NCI-H1092 (cell line): ENCODE measurements at places on chromosomes 1 and 21.

- DNase-seq = no peak
Observed at GRCh38 chr1:147719029-147719698, 41.2 kb downstream of the GJA5 start.

DNA sequence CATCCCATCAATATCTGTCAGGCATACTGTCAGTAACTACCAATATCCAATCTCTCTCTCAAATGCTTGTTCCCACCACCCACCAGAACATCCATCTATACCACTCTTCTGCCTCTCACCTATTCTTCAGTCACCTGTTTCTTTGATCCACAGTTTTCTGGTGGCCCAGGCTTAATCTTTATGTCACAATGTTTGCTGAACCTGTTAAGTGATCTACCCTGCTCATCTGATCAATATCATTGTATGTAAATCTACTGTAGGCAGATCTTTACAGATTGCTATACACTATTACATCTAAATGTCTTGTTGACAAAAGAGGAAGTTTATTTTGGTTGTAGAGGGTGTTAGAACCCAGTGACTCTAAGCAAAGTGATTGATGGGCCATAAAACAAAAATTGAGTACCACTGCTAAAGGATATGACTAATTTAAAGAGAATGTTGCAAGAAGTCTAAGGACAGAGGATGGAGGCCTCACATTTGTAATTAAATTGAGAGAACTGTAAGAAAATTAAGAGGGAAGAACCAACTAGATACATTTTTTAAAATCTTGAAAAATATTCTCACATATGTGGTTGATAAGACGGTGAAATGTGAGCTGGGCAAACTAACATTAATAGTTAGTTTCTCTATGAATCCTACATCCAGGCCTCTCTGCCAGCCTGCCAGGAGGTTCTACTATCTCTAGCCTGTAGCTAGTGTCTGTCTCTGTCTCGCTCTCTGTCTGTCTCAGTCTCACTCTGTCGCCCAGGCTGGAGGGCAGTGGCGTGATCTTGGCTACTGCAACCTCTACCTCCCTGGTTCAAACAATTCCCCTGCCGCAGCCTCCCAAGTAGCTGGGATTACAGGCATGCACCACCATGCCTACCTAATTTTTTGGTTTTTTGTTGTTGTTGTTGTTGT lies 34.1 kb downstream of the EGLN1 start:
- DNase-seq = no peak

- DNase-seq = no peak
Observed at GRCh38 chr1:57591842-57592241, 168.0 kb upstream of the DAB1 start.

DNA sequence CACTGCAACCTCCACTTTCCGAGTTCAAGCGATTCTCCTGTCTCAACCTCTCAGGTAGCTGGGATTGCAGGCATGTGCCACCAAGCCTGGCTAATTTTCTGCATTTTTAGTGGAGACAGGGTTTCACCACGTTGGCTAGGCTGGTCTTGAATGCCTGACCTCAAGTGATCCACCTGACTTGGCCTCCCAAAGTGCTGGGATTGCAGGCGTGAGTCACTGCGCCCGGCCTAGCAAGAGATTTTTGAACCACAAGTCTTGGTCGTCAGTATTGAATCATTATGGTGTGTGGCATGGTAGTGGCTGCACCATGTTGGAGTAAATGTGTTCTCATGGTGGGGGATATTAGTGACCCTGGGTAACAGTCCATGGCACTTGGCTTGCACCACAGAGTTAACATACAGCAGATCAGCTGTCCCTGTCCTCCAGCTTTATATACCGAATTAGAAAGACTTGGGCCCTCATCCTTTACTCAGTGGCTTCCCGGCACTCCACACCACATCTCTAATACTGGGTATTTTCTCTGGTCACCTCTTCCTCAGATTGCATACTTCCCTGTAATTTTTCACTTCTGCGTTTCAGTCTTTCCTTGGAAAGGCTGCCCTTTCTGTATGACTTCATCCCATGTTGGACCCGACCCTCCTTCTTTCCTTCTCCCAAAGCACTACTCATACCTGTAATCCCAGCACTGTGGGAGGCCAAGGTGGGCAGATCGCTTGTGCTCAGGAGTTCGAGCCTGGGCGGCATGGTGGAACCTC lies 25.1 kb downstream of the AK4 start:
- DNase-seq = no peak

DNA sequence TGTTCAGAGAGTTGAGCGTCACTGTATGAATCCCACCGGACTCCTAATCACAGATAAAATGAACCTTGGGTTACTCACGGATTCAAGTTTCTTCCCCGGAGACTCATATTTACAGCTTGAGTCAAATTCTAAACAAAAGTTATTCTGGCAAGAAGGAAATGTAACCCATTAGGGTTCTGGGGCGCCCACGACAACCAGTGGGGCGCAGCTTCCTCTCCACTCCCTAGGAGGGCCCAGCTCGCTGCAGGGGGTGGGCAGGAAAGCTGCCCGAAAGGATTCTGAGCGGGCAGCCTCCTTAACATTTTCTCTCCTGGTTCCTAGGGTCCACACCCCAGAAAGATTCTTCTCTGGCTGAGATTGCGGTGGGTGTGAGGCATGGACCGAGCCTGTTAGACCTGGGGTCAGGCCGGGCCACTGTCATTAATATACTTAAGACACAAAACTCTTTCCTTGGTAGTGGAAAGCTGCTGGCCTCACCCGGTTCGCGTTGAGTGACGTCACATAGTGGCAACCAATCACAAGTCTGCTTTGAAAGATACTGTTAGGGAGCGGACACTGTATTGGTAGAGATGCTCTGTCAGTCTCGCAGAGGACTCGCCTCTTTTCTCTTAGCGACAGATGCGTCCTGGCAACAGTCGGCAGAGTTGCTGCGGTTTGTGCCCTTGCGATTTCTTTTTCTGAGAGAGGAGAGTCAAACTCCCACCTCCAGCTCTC lies 13.6 kb upstream of the MCOLN3 start:
- peak; percentile 47 for DNase-seq

DNA sequence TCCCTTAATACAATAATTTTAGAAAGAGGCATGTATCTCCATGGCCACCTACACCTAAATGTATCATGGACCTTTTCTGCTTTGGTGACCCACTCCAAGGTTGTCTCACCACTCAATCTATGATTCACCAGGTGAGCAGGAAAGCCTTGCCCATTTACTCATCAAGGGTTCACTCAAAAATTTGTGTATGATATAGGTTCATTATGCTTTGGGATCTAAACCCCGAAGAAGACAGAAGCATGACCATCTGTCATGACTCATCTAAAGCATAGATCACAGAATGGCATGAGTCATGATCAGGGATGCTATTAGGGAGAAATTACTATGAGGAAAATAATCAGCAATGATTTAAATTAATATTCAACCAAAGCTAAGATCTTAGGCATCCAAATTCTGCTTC lies 38.5 kb downstream of the PYHIN1 start:
- DNase-seq = no peak

GRCh38 chr1:101738475-101738874 lies 258.3 kb downstream of the OLFM3 start:
- DNase-seq = no peak

GRCh38 chr1:77040826-77041225 lies 173.5 kb downstream of the ST6GALNAC5 start:
- DNase-seq = no peak

DNA sequence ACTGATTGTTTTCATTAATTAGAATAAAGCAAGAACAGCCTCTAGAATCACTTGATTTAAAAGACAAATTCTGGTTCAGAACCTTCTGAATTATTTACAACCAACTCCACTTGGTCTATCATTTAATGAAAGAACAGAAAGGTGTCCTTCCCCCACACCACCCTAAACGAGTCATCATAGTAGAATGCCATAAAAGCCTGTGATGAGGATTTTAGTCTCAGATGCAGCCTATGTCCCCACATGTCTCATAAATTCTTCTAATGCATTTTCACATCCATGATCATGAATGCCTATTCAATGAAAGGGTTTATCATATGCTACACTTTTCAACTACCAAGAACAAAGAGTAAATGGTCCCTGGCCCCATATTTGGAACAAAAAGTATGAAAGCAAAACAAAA lies 508.1 kb downstream of the DPYD start:
- DNase-seq = no peak

DNA sequence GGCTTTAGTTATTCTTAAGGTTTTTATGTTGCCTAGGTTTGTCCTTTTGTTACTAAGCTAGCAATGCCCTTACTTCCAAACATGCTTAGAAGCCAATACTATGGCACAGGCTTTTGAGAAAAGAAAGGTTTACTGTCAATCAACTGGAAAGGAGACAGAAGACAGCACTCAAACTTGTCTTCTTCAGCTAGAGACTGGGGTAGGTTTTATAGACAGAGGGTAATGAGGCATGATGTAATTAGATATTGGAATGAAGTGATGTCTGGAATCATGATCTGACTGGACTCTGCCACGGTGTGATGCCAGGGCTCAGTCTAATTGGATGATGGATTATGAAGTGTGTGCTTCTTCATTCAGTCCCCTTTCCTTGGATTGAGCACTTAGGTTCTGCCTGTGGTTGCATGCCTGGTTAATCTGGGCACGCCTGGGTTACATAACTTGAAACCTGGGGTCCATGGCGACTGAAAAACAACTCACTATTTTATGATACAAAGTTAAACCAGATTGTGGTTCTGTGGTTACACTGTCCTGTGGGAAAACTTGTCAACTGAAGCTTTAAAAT lies 625.8 kb downstream of the BRINP3 start:
- no peak for DNase-seq

DNA sequence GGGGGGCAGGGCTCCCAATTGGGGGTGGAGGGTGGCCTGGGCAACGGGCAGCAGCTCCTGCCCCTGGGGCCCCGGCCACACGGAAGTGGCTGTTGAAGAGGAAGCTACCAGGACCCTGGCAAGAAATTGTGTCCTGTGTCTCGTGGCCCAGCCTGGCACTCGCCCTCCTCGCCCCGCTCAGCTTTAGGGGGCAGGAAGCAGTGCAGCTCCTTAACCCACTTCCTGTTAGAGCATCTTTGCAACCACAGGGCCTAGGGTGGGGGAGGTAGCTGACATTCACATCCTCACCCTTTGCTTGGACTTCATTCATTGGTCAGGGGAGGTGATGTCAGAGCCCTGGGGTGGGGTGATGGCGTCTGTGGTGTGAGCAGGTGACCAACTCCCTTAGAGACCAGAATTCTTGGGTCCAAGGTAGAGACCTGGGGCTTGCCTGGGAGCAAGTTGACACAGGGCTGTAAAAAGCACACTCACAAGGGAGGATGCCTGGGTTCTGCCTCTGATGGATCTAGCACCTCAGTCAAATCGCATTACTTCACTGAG lies at the start of gene ARHGAP30:
ARHGAP30 (minus strand) TSS at position 161 of the 540 bp plus-strand sequence. CDS start 267 bp downstream, outside the sequence.
- no peak for DNase-seq

GRCh38 chr1:12342401-12343003 lies 112.7 kb downstream of the VPS13D start:
- no peak for DNase-seq

GRCh38 chr1:17030206-17030605 lies 18.5 kb upstream of the ATP13A2 start:
- no peak for DNase-seq

DNA sequence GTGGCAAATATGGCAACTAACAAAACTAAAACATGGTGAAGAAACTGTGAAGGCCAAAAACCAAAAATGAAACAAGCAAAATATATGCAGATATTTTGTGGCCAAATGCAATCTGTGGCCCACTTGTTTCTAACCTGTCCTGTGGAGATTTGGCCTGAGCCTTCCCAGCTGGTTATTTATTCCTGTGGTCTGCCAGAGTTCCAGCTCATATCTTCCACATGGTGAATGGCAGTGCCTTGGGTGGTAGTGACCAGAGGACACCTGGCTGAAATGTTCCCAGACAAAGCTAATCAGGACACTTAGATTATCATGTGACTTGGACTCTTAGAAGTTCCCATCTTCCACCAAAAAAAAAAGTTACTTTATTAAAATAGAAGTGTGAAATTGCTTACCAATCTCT lies 39.7 kb downstream of the RNASEL start:
- no peak for DNase-seq

GRCh38 chr1:46549697-46550681 lies 1.5 kb downstream of the KNCN start:
- DNase-seq = no peak

- DNase-seq = no peak
Observed at GRCh38 chr21:33642896-33643657, 776 bp downstream of the ITSN1 start.

DNA sequence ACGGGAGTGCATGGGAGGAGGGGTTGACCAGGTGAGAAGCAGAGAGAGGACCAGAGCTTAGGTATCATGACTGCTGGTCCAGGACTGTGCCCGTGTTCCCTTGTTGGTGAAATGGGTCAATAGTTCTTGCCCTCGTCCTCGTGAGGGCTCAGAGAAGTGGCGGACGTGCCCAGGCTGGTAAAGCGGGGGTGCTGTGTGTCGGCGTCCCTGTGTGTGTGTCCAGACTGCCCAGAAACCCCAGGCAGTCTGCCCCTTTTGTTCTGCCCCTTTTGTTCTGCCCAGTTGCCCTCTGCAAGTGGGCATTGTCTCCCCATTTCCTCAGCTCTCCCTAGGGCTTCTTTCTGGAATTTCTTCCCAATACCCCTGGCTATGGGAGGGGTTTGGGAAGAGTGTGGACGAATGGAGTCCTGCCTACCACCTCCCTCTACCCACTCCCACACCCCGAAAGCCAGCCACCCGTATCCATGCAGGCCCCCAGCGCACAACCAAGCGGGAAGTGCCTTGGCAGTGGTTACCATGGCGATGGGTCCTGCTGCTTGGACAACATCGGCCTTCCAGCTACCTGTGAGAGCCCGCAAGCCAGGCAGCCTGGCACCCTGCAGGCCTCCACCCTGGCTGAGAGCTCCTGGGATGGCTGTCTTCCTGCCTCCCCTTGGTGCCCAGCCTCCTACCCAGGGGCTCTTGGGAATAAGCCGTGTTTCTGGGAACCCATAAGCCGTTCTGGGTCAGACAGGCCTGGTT lies 34.7 kb downstream of the ACOT11 start:
- no peak for DNase-seq

DNA sequence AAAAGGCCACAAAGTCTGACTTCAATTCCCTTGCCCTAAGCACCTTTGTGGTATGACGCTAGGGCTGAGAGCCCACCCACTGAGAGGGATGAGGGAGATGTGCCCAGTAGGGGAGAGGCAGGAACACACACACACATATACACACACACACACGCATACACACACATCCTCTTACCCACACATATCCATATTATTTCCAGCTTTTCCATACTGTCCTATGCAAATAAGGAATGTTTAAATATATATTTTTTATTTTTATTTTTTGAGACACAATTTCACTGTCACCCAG lies 3.0 kb downstream of the RAB25 start:
- no peak for DNase-seq
